ENCODE measurements at places on chromosomes 5 and 9.

DNA sequence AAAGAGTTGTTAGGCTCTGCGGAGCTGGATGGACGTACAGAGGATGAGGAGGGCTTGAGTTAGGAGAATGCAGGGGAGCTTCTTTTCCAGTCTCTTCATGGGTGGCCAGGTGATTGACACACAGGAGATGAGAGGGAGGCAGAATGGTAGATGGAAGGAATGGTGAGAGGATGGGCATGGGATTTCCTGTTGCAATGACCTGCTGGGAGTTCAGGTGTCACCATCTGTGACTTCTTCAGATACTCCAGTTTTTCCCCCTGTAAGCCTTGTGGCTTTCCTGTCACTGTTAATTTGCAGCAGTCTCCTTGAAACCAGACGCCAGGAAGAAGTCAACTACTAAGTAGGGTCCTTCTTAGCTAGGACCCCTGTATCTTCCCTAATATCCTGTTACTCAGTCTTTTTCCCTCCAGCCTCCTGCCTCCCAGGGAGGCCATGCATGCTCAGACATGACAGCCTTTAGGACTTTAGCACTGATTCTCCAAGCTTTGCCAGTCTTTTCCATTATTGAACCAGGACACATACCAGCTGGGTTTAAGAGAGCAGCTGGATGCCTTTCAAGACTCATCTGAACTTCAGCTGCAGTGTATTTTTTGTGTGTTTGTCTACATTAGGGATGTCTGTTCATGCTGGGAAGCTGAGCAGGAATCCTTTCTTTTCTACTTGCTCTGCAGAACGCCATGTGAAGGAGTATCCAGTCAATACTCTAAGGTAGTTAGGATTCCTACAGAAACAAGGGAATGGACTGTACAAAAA is 67.2 kb upstream of the CD180 start:
- H3K27ac ChIP-seq, result no peak overlapping the region
- H3K27me3 ChIP-seq, result peaks cover 7% of the 10 kb centered on the region
- H3K4me3 ChIP-seq, result no peak overlapping the region
- H3K4me1 ChIP-seq, result no peaks in the 10 kb centered on the region
- no peak for DNase-seq

- no peak overlapping the region for H3K4me3 ChIP-seq
- peaks cover 44% of the 10 kb centered on the region for H3K27me3 ChIP-seq
- no peaks in the 10 kb centered on the region for H3K36me3 ChIP-seq
- no peak overlapping the region for H3K27ac ChIP-seq
Measured at GRCh38 chr9:137467161-137467581, 8.0 kb upstream of the NSMF start.

DNA sequence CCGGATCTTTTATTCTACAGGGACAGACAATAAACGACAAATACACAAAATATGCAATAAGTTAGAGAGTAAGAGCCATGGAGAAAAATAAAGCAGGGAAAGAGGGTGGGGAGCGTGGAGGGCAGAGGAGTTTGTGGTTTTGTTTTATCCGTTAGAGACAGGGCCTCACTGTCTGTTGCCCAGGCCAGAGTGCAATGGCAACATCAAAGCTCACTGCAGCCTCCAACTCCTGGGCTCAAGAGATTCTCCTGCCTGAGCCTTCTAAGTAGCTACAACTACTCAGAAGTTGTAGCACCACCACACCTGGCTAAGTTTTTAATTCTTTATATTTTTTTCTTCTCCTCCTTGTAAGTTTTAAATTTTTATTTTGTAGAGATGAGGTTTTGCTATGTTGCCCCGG is 54.5 kb upstream of the CTNNA1 start:
- no peak overlapping the region for H3K27ac ChIP-seq
- no peaks in the 10 kb centered on the region for H3K36me3 ChIP-seq
- H3K27me3 ChIP-seq, result peaks cover 93% of the 10 kb centered on the region
- H3K4me3 ChIP-seq, result no peak overlapping the region
- H3K4me1 ChIP-seq, result no peaks in the 10 kb centered on the region

DNA sequence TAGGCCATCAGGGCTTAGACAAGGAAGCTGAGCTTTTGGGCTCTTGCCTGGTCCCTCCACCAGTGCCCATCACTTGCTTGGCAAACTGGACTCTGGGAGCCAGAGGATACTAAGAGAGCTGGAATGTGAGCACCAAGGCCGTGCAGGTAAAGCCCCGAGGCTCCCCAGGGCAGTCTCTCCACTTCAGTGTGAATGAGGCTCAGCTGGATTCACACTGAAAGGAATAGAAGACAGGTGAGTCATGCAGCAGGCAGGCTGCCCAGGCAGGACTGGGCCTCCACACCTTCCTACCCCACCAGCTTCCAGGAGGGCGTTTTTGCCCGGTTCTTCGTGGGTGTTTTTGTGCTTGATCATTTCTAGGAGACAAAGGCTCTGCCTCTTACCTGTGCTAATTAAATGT is 7.3 kb upstream of the CTSV start:
- H3K27ac ChIP-seq, result no peak overlapping the region
- no peak for DNase-seq
- no peaks in the 10 kb centered on the region for H3K36me3 ChIP-seq

DNA sequence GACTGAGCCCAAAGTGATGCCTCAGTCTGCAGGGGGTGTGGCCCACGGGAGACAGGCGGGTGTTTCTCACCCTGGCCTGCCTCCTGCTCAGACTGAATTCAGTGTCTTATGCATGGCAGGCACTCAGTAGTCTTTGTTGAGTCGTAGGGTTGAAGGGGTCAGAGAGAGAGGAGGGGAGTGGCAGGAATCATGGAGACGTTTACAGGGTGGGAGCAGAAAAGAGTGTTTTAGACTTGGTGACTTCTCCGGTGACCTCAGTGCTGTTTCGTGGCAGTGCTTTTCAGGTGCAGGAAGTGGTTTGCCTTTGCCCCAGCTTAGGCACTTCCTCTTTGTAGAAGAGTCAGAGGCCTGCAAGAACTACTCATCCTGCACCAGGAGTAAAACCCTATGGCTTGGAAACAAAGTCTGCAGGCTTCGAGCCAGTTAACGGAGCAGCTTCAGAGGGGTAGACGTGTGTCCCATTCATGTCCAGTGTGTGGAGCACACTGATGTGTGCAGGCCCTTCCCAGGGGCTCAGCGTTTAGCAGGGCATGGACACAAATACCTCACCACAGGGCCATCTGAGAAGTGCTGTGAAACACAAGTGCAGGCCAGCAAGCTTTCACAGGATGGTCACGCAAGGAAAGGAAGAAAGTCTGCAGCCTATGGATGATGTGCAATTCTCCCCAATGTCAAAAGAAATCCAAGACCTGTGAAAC is 24.5 kb upstream of the SEMA4D start:
- peak overlapping the region; percentile 25 for H3K4me3 ChIP-seq
- H3K27ac ChIP-seq, result peak overlapping the region; percentile 92
- peak; percentile 89 for DNase-seq
- peaks cover 15% of the 10 kb centered on the region for H3K36me3 ChIP-seq
- no peaks in the 10 kb centered on the region for H3K27me3 ChIP-seq
- H3K4me1 ChIP-seq, result peaks cover 97% of the 10 kb centered on the region

DNA sequence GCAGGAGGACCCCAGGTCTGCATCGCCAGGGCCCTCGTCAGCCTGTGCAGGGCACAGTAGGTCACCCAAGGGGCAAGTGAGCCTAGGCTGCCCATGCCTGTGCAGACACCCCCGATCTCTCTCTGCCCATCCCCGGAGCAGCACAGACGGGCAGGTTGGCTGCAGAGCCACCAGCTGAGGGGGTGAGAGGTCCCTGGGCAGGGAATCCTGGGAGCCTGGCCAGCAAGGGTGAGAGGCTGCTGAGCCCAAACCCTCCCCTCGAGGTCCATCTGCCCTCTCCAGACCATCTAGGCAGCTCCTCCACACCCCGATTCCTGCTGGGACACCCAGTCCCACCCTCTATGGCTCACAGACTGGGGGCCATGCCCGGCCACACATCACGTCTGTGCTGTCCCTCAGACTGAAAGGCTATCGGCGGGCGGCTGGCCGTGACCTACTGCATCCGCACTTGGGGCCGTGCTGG is 2.8 kb upstream of the DPP7 start:
- peaks cover 8% of the 10 kb centered on the region for H3K4me1 ChIP-seq
- no peaks in the 10 kb centered on the region for H3K27me3 ChIP-seq
- no peak for DNase-seq
- no peak overlapping the region for H3K4me3 ChIP-seq
- H3K27ac ChIP-seq, result no peak overlapping the region

GRCh38 chr5:113166852-113167366 is 190.3 kb downstream of the DCP2 start:
- H3K27ac ChIP-seq, result no peak overlapping the region
- H3K36me3 ChIP-seq, result no peaks in the 10 kb centered on the region
- H3K4me1 ChIP-seq, result no peaks in the 10 kb centered on the region
- no peak overlapping the region for H3K4me3 ChIP-seq
- peaks cover 41% of the 10 kb centered on the region for H3K27me3 ChIP-seq

GRCh38 chr9:112274600-112274999 is 58.8 kb downstream of the PTBP3 start:
- no peak for DNase-seq
- H3K27me3 ChIP-seq, result no peaks in the 10 kb centered on the region
- H3K36me3 ChIP-seq, result peaks cover 31% of the 10 kb centered on the region

DNA sequence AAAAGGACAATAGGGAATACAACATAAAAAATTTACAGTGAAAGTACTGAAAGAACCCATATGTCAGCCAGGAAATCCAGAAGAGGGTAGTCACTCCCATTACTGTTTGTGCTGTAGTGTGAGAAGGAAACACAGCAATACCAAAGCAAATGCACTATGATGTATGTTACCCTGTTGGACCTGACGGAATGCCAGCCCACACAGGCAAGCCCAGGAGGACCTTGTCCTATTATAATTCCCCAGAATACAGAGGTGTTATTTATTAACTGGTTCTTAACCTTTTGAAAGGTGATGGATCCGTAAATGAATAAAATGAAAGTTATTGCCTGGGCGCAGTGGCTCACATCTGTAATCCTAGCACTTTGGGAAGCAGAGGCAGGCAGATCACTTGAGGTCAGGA is 79.0 kb downstream of the GDA start:
- H3K27ac ChIP-seq, result no peak overlapping the region
- no peak overlapping the region for H3K4me3 ChIP-seq
- no peaks in the 10 kb centered on the region for H3K27me3 ChIP-seq
- DNase-seq, result no peak
- H3K36me3 ChIP-seq, result no peaks in the 10 kb centered on the region
- no peaks in the 10 kb centered on the region for H3K4me1 ChIP-seq

Measured in activated naive CD4-positive, alpha-beta T cell treated with anti-CD3 and anti-CD28 coated beads, Interleukin-2, amount 10 ng/mL, durations not matched to agents 7 days and 5 days (primary cell).